ENCODE measurements at places on chromosomes 16 and 17.

DNA sequence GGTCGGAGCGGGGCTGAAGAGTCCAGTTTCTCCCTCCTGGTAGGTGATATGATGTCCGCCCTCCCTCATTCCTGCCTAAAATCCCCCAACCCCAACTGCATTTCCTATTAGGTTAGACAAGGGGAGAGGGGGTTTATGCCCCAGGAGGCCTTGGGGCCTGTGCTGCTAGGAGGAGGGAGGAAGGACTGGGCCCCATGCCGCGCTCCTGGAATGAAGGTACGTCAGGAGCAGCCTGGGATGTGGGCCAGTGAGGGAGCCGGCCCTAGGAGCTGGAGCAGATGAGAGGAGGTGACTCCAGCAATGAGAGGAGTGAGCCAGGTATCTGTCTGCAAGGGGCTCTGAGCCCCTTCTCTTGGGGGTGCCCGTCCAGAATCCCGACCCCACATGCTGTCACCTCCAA, 46.9 kb upstream of the CDC42EP4 start:
- no peak for DNase-seq

DNA sequence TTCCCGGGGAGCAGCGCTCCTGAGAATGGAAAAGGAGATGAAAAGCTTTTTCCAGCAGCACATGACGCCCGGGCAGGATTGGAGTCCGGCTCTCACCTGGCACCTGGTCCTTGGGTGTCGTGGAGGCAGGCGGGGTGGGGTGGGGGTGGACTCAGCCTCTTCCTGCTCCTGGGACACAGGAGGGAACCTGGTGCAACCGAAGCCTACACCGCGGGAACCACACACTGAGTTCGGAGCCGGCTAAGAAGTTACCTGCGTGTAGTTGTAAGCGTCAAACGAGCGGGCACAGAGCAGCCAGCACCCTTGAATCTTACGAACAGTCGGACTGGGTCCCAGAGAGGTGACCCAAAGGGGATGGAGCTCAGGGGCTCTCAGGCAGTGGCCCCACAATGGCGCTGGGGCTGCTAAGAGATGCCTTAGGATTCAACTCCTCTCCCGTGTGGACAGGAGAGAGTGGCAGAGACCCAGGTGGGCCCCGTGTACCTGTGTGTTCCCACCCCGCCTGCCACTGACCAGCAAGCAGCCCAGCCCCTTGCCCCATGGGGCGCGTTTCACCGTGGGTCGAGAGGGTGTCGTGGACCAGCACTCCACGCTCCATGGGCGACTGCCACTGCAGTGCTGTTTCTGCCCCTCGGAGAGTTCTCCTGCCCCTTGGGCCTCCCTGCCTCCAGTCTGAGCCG, 105.8 kb upstream of the METRNL start:
- DNase-seq: no peak

DNA sequence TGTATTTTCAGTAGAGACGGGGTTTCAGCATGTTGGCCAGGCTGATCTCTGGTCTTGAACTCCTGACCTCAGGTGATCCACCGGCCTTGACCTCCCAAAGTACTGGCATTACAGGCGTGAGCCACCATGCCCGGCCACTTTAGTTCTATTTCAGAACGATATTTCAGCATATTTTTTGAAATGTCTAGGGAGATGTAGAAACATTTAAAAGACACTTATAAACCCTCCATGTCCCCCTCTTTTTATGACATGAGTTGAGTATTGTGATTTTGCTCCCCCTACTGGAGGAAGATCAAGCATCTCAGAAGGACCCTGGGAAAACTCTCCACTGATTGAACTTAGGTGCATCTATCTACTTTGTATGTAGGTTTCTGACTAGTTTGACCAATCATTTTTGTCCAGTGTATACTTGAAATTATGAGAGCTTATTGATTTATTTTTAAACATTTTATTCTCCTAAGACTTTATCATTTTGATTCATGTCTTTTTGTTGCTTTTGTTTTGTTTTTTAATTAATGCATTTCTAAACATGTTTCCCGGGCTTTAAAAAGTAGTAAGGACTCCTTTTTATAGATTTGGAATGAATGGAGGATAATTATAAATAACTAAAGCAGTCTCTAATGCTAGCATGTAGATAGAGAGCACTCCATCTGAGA, 105.1 kb downstream of the CHD9 start:
- peak; percentile 71 for DNase-seq

DNA sequence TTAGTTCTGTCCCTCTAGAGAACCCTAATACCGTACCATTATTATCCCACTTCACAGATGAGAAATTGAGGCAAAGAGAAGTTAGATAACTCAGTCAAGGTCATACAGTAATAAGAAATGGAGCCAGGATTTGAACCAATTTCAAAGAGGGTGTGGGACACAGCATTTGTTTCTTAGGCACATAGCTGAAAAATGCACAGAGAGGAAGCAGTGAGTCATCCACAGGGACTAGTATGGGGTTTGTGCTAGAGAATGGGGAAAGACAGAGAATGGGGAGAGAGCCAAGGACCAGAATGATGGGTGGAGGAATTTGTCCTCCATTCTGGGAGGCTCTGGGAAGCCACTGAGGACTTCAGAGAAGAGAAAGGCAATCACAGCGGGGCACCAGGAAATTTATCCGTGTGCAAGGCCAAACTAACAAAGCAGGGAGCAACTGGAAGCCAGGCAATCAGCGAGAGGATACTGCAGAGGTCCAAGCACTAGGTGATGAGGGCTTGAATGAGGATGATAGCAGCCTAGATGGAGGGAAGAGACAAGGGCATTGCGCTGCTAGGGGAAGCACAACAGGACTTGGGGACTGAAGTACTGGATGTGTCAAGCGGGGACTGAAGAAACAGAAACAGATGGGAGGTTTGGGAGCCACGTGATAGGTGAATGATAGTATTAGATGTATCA, 78.1 kb upstream of the ZFHX3 start:
- no peak for DNase-seq

DNA sequence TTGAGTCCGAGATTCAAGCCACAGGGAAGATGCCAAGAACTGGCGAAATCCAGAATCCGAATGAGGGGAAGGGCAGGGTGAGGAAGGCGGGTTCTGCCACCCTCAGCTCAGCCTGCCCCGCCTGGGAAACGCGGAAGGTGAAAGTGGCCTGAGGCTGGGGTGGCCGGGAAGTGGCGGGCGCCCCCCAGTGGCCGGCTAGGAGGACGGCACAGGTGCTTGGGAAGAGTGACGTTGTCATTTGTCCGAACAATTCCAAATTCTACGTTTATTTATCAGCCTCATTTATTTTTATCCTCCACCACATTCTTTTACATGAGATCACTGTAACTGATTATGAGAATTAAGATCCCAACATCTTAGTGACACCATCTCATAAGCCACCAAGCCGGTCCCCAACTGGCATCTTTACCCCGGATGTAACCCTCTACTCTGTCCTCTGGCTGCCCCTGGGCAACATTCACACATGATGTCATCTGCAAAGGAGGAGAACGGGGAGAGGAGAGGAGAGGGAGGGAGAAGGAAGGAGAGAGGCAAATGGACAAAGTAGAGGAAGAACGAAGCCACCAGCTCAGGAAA, 21.3 kb downstream of the SRCIN1 start:
- DNase-seq: no peak
